ENCODE measurements at places on chromosomes 4 and X.
A peak's percentile ranks its signal among the peaks of the same experiment; 100 is the strongest.

DNA sequence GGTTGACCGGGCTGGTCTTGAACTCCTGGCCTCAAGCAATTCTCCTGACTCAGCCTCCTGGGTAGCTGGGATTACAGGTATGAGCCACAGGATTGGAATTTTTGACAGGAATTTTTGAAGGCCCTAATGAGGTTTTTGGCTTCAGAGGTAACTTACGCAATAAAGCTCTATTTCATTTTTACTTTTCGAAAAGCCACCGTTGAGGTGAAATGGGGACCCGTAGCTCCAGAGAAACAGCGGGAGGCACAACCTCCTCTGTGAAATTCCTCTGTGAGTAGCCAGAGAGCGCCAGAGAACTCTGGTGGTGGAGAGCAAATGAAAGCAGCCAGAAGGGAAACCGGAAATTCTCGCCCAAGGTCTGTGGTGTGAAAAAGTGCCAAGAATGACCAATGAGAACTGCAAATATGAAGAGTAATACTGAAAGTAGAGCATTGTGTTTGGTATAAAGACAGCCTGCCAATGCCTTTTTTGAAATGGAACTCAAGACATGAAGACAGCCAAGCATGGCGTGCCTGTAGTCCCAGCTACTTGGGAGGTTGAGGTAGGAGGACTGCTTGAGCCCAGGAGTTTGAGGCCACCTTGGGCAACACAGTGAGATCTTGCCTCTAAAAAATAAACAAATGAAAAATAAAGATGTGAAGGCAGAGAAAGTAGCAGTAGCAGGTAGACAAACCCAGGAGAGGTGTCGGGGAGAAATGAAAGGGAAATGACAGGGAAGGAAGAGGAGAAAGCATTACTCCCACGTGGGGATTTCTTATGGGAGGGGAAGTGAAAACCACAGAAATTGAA, 33.0 kb upstream of the TMEM131L start:
- peak; percentile 82 for DNase-seq

DNA sequence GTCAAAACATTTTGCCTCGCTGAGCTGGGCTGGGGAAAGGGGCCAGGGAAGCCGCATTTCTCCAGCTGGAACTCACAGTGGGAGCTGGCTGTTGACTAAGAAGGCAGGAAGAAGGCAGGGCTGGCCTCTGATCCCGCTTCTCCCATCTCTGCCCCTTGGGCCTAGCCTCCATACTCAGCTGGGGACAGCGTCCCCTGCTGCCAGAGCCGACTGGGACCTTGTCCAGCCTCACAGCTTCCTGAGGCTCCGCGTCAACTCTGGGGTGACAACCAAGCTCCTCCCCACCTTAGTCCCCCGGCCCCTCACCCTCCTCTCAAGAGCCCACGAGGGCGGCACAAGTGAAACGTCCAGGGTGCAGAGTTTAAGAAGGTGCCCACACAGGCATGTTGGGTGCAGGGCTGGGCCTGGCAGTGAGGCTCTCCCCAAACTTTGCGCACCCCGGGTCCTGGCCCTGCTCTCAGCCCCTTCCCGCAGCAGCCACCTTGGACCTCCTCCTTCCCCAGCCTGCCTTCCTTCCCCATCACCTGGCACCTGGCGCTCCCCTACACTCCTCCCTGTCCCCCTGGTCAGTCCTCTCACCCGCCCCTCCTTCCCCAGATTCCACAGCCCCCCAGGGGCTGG, 100.8 kb downstream of the PSAPL1 start:
- no peak for DNase-seq

DNA sequence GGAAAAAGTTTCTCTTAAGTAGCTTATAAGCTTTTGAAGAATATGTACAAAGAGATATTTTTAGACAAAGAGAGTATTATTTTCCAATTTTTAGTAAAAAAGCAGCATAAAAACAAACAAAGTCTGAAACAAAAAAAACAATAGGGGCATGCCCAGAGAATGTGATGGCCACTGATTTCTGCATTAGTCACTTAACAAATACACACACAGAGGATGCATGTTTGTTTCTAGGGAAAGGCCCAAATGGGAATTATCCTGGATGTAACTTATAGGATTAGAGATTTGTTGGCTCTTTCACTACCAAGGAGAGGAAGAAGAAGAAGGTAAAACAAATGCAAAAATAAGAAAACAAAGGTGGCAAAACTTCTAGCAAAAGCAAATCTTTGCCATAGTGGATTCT, 95.9 kb upstream of the SCOC start:
- no peak for DNase-seq

DNA sequence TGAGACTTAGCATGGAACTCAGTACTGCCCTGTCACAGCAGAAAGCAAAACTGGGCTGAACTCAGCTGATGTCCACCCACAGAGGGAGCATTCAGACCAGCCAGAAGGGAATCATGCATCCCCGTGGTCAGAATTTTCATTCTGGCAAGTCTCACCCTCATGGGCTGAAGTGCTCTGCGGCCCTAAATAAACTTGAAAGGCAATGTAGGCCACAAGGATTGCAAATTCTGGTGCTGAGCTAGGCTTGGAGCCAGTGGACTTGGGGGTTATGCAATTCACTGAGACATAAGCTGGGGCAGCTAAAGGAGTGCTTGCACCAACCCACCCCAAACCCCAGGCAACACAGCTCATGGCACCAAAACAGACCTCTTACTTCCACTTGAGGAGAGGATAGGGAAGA, 494.1 kb downstream of the GABRG1 start:
- DNase-seq, result no peak

DNA sequence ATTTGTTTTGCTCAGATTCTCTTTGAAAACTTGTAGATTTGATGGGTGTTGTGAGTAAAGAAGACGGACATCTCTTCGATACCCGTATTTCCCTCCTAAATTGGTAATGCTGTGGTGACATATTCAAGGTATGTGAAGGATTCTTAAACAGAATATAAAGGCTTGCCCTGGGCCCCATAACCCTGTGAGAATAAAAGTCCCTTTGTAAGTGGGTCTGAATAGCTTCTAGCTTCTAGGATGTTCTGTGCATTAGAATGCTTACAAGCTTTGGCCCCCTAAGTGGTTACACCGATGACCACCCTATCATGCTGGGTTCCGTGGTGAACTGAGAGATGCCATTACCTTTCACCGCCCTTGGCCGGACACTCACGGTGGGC, 574 bp upstream of the MOB1B start:
- no peak for DNase-seq

DNA sequence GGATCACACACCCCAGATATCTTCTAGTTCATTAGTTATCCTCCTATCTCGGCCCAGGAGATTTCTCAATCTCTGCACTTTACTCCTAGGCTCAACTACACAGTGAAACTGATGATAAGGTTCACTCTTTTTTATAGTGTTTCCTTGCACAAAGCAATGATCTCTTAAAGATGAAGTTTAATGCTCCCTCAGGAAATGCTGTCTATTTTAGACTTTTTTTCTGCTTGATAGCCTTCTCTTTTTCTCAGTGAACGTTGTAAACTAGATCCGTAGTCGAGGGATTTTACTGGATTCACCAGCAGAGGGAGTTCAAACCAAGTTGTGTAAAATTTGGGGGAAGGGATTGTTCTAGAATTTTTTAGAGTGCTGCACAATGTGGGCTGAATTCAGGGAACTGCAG, 269.6 kb downstream of the GBA3 start:
- peak; percentile 49 for DNase-seq

- no peak for DNase-seq
These were observed 158.4 kb downstream of the RAB28 start for GRCh38 chr4:13325744-13326143.
